Upper lobe of right lung (tissue), 1 donor: ENCODE measurements at places on chromosomes 1 and 21. TPM values are rescaled to one million over a fixed set of nuclear protein-coding genes. Genes with fewer than 3 reads are reported as not detected.

Gene MROH7
- total RNA-seq: 3.6 TPM

Gene PGBD2
- 6.9 TPM for total RNA-seq

GRCh38 chr1:24321697-24322469 lies 2.7 kb downstream of the GRHL3 start:
- peak; percentile 78 for DNase-seq
- H3K4me3 ChIP-seq: peak overlapping the region; percentile 53
- peaks cover 10% of the 10 kb centered on the region for H3K27me3 ChIP-seq

- H3K36me3 ChIP-seq: no peaks in the 10 kb centered on the region
- no peak for DNase-seq
- H3K27ac ChIP-seq: no peak overlapping the region
- no peak overlapping the region for H3K4me3 ChIP-seq
- H3K4me1 ChIP-seq: peaks cover 6% of the 10 kb centered on the region
These were observed 772 bp downstream of the SLC30A2 start for GRCh38 chr1:26044971-26045721.

DNA sequence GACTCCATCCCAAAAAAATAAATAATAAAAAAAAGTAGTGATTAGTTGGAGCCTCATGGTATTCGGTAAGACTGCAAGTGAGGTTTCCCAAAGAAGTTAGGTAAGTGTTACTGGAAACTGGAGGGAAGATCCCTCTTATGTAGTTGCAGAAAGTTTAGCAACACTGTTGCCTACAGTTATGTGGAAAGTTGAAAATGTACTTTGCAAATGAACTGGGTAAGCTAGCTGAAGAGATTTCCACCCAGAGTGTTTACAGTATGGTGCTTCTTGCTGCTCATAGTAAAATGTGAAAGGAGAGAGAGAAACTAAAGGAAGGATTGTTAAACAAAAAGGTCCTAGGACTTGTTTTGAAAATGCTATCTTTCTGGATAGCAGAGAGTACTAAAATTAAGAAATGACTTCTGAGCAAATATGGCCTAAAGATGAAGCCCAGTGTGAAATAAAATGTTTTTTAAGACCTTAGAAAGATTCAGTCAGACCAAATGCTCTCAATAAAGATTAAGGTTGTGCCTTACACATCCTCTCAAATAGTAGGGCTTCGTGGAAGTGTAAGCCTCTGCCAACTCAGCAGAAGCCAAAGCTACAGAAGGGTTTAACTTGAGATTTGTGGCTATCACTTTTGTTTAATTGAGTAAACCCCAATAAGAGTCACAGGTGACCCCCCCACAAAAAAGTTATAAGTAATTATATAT lies 31.5 kb downstream of the RPS6KC1 start:
- DNase-seq: no peak
- H3K4me3 ChIP-seq: no peak overlapping the region
- H3K27me3 ChIP-seq: no peaks in the 10 kb centered on the region
- no peaks in the 10 kb centered on the region for H3K4me1 ChIP-seq
- no peak overlapping the region for H3K27ac ChIP-seq

DNA sequence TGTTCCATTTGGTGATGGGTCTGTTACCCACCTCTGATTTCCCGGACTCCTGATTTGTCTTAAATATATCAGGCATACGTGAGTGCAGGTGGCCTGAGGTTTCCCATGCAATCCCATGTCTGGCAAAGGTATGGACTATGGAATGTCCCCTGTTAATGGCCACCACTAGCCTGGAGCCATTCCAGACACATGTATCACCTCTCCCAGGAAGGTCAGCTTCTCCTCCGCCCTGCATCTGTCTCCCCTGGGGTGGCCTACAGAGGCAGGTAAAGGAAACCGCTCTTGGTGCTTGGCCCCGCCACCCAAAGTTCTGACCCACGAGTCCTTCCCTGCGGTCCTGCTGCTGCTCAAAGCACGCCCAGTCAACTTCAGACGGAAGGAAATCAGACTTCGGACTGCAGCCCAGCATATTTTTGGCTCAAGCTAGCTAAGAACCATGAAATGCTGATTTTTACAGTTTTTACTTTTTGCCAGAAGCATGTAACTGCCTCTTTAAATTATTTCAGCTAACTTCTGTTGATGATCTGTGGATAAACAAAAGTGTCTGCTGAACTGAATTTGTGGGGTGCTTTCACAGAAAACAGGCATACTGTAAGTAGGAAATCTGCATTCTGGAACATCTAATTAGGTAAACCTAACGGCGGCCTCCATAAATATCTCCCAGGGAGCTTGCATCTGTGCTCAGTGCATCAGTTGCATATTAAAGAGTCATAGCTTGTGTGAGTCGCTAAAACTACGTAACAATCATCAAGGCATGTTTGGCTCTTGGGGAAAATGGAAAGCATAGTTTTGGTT lies 105.9 kb downstream of the PCP4 start:
- H3K27me3 ChIP-seq: no peaks in the 10 kb centered on the region
- no peak overlapping the region for H3K4me3 ChIP-seq
- no peaks in the 10 kb centered on the region for H3K36me3 ChIP-seq
- no peak for DNase-seq

- no peak overlapping the region for H3K4me3 ChIP-seq
- H3K36me3 ChIP-seq: peaks cover 36% of the 10 kb centered on the region
- no peak for DNase-seq
- H3K4me1 ChIP-seq: no peaks in the 10 kb centered on the region
These were observed 107.9 kb downstream of the USP25 start for GRCh38 chr21:15837645-15838044.

DNA sequence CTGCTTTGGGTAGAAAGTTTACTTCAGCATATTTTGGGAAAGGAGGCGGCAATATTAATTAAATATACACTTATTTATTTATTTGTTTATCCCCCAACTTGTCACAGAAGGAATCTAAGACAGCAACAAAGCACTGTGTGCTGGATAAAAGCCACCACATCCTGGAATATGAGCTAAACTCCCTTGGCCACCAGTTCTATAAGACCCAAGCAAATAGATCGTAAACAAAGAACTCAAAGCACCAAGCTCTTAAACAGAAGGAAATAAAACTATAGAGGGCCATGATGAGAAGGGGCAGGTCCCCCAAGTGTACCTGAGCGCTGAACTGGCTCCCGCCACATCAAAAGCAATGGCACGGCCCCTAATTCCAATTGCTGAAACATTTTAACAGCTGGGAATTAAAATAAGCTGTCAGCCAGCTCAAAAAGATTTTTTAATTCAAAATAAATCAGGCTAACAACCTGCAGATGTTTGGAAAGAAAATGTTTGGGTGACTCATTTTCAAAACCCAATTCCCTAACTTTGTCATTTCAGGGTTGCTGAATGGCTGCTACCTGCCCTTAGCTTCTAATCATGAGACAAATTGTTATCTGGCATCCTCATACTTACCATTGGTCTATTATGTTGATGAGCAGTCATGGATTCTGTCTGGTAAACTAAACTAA lies 127.1 kb downstream of the SLC30A10 start:
- no peak for DNase-seq
- H3K4me1 ChIP-seq: no peaks in the 10 kb centered on the region
- H3K4me3 ChIP-seq: no peak overlapping the region
- no peak overlapping the region for H3K27ac ChIP-seq
- H3K27me3 ChIP-seq: no peaks in the 10 kb centered on the region

Gene MGST3
- total RNA-seq: 181 TPM

DNA sequence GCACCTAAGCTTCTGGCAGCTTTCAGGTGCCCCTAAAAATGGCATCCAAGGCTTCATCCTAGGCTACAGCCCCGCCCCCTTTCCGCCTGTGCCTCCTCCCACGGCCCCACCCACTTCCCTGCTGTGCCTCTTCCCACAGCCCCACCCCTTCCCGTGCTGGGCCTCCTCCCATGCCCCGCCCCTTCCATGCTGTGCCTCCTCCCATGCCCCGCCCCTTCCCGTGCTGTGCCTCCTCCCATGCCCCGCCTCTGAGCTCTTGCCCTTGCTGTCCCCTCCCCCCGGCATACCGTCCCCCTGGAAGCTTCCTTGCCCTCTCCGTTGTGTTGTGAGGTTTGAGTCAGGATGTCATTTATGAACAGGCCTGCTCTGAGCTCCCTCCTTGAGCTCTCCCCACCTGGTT lies 228.5 kb upstream of the AJAP1 start:
- DNase-seq: no peak
- H3K36me3 ChIP-seq: no peaks in the 10 kb centered on the region
- H3K27ac ChIP-seq: no peak overlapping the region
- H3K27me3 ChIP-seq: no peaks in the 10 kb centered on the region

- no peak overlapping the region for H3K4me3 ChIP-seq
- H3K36me3 ChIP-seq: no peaks in the 10 kb centered on the region
- peaks cover 82% of the 10 kb centered on the region for H3K27me3 ChIP-seq
- no peak overlapping the region for H3K27ac ChIP-seq
These were observed 53.6 kb downstream of the RHBG start for GRCh38 chr1:156422602-156423091.

Gene KPRP
- total RNA-seq: not detected

Gene NSL1
- total RNA-seq: 30.2 TPM

Gene IGFN1
- 0.81 TPM for total RNA-seq

Gene OR6N2
- total RNA-seq: 0.72 TPM

- no peaks in the 10 kb centered on the region for H3K27me3 ChIP-seq
- H3K4me3 ChIP-seq: no peak overlapping the region
- no peak for DNase-seq
These were observed 1039.5 kb downstream of the ADGRL2 start for GRCh38 chr1:82840192-82840591.

GRCh38 chr1:147384804-147385203 lies 142.3 kb downstream of the CHD1L start:
- H3K27ac ChIP-seq: no peak overlapping the region
- no peak for DNase-seq
- no peaks in the 10 kb centered on the region for H3K4me1 ChIP-seq
- H3K4me3 ChIP-seq: no peak overlapping the region
